SK-N-SH (cell line): ENCODE measurements at places on chromosomes 12 and 14. TPM values are rescaled to one million over a fixed set of nuclear protein-coding genes. Genes with fewer than 3 reads are reported as not detected.

GRCh38 chr12:68899251-68899771 is 33.7 kb downstream of the CPM start:
- DNase-seq, result no peak
- H3K4me3 ChIP-seq, result no peak overlapping the region
- no peaks in the 10 kb centered on the region for H3K4me1 ChIP-seq
- H3K36me3 ChIP-seq, result no peaks in the 10 kb centered on the region

DNA sequence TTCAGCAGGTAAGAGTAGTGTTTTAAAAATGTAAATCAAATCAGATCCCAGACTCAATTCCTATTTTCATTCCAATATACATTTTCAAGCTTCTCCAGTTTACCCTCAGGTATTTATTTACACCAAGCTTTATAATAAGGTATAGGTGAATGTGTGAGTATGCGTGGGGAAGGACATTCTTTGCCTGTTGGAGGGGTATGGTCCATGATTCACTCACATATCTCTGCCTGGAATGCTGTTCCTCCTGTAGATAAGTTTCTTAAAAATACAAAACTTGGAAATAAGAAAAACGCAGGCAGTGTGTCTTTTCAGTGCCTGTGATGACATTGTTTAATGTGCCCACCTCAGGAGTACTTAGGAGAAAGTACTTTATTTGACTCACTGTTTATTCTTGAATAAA is 118.6 kb downstream of the CCDC91 start:
- H3K4me3 ChIP-seq, result no peak overlapping the region
- H3K4me1 ChIP-seq, result no peaks in the 10 kb centered on the region; the same call in 1 of the 2 replicates
- peaks cover 34% of the 10 kb centered on the region for H3K36me3 ChIP-seq
- H3K27ac ChIP-seq, result no peak overlapping the region
- H3K27me3 ChIP-seq, result no peaks in the 10 kb centered on the region
- DNase-seq, result no peak

The EPYC gene
- polyA plus RNA-seq, result not detected in 2 replicates

DNA sequence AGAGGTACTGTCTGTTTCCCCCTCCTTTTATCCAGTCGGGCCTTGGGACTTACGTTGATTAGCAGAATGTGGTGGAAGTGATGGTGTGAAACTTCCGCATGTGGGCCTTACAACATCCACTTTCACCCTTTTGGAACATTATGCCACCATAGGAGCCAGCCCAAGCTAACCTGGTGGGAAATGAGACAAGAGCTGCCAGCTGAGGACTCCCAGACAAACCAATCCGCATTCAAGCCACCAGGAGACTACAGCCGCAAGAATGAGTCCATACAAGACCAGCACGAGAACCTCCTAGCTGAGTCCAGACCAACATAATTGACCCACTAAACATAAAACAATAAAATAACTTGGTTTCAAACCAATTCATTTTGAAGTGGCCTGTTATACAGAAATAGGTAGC is 9.1 kb upstream of the PTGER2 start:
- no peak overlapping the region for H3K27ac ChIP-seq
- no peaks in the 10 kb centered on the region for H3K36me3 ChIP-seq
- H3K27me3 ChIP-seq, result no peaks in the 10 kb centered on the region
- no peak overlapping the region for H3K4me3 ChIP-seq
- no peaks in the 10 kb centered on the region; the same call in 1 of the 2 replicates for H3K4me1 ChIP-seq

The DAD1 gene
- polyA plus RNA-seq, result 406 and 478 TPM in 2 replicates

DNA sequence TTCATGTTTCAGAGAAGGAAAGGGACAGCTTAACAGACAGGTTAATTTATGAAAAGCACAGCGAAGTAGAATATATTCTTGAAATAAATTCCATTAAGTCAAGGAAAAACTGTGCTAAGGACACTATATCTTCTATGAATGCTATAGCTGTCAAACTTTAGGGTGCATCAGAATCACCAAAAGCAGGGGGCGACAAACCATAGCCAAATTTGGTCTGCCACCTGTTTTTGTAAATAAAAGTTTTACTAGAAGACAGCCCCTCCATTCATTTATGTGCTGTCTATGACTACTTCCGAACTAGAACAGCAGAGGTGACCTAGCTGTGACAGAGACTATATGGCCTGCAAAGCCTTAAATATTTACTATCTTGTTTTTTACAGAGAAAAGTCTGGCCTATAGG is 25.9 kb downstream of the PPP4R3A start:
- H3K27me3 ChIP-seq, result no peaks in the 10 kb centered on the region
- H3K36me3 ChIP-seq, result peaks cover 58% of the 10 kb centered on the region
- no peak overlapping the region for H3K27ac ChIP-seq
- DNase-seq, result no peak
- H3K4me3 ChIP-seq, result no peak overlapping the region

DNA sequence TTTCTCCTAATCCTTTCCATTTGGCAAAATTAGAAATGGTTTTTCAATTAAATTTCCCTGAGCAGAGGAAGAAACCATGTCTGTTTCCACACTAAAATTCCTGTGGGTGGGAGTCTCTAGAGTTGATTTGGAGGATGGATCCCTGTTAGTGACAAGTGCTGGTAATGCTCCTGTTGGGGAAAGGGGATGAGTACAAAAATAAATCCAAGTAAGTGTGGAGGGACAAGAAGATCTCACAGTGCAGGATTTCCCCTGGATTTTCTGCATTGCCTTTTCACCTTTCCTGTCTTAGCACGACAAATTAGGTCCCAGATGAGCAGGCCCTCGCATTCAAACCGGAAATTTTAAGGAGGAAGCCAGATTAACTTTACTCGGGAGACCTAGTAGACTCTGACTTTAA is 107.5 kb downstream of the DAD1 start:
- no peak for DNase-seq
- H3K27me3 ChIP-seq, result peaks cover 17% of the 10 kb centered on the region; the same call in 1 of the 2 replicates
- H3K36me3 ChIP-seq, result no peaks in the 10 kb centered on the region
- H3K4me1 ChIP-seq, result peaks cover 5% of the 10 kb centered on the region; the same call in 1 of the 2 replicates
- no peak overlapping the region for H3K4me3 ChIP-seq

GRCh38 chr12:132164426-132164825 is 20.2 kb downstream of the NOC4L start:
- H3K36me3 ChIP-seq, result no peaks in the 10 kb centered on the region
- H3K27me3 ChIP-seq, result peaks cover 38% of the 10 kb centered on the region
- no peak overlapping the region for H3K27ac ChIP-seq
- H3K4me1 ChIP-seq, result peaks cover 2% of the 10 kb centered on the region; the same call in 1 of the 2 replicates

The PRB3 gene
- not detected in 2 replicates for polyA plus RNA-seq

DNA sequence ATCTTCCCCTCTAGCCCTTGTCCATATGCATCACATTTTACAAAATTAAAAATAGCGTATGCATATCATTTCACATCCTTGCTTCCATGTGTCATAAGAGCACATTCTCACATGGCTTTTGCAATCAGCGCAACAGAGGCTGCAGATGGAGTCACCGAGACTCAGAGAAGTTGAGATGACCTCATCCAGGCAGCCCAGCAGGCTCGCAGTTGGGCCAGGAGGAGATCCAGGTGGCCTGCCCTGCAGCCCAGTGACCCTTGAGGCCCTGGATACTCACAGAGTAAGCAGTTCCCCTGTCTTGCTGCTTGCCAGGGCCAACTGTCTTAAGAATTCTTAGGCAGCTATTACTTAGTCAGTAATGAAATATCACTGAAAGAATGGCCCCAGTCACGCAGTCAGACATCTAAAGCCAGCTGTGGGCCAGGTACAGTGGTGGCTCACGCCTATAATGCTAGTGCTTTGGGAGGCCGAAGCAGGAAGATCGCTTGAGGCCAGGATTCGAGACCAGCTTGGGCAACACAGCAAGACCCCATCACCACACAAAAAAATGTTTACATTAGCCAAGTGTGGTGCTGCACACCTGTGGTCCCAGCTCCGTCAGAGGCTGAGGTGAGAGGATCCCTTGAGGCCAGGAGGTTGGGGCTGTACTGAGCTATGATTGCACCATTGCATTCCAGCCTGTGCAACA is 9.1 kb downstream of the CAMKK2 start:
- no peaks in the 10 kb centered on the region for H3K36me3 ChIP-seq
- no peak overlapping the region for H3K27ac ChIP-seq
- DNase-seq, result no peak
- no peaks in the 10 kb centered on the region for H3K4me1 ChIP-seq

GRCh38 chr14:44300916-44301315 is 206.2 kb downstream of the FSCB start:
- no peaks in the 10 kb centered on the region for H3K27me3 ChIP-seq
- no peak overlapping the region for H3K27ac ChIP-seq
- H3K4me1 ChIP-seq, result no peaks in the 10 kb centered on the region
- no peak overlapping the region for H3K4me3 ChIP-seq

The NPFF gene
- 0.13 TPM in 1 of 2 replicates, not detected in the other for polyA plus RNA-seq

The TSPAN9 gene
- 34.9 and 40.1 TPM in 2 replicates for polyA plus RNA-seq

The BHLHE41 gene
- polyA plus RNA-seq, result 12.8 and 16.1 TPM in 2 replicates

The DEGS2 gene
- 0.02 TPM in 2 replicates for polyA plus RNA-seq
